Spleen (tissue), 13 donors: ENCODE measurements at places on chromosomes 11 and 22.

DNA sequence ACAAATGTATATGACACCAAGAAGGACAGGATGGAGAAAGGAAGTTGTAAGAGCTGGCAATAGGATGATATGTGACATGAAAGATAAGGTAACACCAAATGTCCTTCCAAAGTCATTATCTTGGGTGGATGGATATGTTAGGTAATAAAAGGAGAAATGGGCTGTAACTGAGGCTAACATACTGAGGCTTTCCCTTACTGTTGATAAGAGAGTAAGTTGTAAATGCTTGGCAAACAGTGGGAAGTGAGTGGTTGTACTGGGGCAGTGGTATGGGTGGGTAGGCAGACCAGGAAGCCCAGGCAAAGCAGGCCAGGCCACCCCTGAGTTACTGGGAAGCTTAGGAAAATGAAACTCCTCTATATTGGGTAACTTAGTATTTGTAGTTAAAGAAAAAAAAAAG, 73.7 kb downstream of the ARHGAP42 start:
- DNase-seq = no peak

GRCh38 chr22:36286096-36286957, 33.4 kb downstream of the APOL1 start:
- DNase-seq = peak; percentile 89

DNA sequence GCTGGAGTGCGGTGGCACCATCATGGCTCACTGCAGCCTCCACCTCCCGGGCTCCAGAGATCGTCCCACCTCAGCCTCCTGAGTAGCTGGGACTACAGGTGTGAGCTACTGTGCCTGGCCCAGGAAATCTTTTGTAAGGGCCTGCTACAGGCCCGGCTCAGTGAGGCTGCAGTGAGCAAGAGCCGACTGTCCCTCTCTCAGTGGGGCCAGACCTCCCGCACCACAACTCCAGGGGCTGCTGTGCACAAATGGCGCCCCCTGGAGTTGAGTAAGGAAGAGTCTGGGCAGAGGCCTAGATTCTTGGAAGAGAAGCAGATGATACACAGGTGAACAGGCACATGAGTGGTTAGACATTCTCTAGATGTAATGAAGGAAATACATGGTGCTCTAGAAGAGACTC, 7.0 kb downstream of the SERHL2 start:
- DNase-seq = no peak

- peak; percentile 98 for DNase-seq
Observed at GRCh38 chr22:36386900-36387708, 663 bp downstream of the MYH9 start.

DNA sequence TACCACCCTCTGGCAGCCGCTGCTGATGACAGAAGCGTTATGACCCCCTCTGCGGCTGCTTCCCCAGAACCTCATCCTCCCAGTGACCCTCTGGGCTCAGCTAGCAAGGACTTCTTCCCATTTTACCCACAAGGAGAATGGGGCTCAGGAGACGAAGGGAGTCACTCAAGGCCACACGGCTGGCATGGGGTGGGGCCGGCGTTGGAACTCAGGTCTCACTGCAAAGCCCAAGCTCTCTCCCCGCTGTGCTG, 16.8 kb upstream of the SUN2 start:
- no peak for DNase-seq

DNA sequence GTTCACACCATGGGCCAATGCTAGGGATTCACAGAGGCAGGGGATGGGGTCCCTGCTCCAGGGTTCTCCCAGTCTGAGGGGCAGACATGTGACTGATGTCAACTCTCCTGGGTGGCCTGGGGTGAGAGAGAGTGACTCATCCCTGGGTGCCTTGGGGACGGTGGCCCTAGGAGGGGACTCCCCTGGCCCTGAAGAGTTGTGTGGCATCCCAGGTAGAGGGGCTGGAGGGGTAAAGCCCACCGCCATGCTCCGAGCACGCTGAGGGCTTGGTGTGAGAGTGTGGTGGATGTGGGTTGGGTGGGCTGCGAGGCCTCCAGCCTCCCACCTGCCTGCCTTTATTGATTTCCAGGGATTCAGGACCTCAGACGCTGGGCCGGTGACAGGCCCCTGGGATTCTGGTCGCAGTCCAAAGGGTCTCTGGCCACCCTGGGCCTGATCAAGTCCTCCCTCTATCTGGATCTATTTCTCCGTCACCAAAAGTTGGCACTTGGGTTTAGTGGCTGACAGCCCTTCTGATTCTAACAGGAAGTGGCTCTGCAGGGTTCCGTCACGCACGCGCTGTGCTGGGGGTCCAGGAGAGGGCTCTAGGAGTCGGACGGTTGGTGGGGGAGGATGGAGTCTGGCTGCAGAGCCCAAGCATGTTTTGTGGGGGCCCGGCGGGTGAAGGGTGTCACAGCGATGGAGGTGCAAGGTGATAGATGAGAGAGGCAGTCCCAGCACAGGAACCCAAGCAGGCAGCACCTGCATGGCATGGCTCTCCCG, 27.3 kb upstream of the WNT7B start:
- DNase-seq = peak; percentile 85

- peak; percentile 58 for DNase-seq
Observed at GRCh38 chr11:197741-198235, 4.9 kb downstream of the SCGB1C1 start.

DNA sequence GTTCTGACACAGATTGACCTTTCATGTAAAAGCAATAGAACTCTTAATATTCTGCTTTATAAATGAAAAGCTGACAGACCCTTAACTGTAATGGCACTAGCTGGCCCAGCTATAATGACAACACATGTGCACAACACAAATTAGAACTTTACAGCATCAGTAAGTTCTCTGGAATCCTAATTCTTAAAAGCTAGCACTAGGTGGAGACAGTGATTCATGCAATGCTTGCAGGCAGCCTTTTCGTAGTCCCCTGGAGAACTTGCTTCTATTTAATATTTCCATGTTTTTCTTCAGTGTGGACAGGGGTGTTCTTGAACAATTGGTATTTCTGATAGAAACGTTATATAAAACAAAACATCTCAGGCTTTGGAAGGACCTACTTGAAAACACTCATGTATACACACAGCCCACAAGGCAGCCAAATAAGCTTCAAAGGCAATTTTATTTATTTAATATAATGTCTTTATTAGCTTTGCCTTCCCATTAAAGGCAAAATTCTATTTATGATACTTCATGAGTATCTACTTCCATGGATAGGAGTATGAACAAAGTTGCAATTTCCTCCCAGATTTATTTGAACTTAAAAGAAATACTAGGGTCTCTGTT, 374.3 kb upstream of the MPPED2 start:
- DNase-seq = no peak

- DNase-seq = no peak
Observed at GRCh38 chr22:43572710-43573109, 160.9 kb downstream of the MPPED1 start.

DNA sequence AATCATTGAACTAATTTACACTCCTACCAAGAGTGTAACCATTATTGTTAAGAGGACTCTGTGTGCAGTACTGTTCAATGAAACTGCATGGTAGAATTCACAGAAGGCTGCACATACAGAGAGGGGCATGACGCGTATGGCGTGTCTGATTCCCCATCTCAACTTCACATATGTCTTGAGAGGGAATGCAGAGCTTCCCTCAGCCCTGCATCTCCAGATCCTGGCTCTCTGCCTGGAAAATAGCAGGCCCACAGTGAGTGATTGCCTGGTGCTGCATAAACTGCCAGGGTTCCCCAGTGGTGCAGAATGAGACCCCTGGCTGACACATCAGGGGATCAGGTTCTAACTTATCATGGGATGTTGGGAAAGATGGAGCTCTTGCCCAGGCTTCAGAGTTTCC, 260.2 kb upstream of the ISX start:
- no peak for DNase-seq

- peak; percentile 70 for DNase-seq
Observed at GRCh38 chr22:49240472-49240871, 587.2 kb downstream of the BRD1 start.

DNA sequence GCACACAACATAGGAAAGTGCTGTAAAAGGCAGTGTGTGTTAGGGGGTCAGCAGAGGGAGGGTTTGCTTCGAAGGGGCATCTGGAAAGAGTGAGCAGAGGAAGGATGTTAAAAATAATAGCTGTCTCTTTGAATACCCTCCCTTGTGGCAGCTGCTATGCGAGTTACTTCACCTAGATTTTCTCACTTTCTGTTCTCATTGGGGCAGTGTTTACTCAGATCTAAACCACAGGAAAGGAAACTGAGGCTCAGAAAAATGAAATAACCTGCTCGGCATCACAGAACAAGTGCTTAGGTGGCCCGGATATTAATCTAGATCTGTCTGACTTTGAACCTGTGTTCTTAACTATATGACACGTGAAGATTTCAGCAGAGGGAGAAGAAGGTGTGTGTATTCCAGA, 125.3 kb downstream of the C11orf91 start:
- DNase-seq = no peak

DNA sequence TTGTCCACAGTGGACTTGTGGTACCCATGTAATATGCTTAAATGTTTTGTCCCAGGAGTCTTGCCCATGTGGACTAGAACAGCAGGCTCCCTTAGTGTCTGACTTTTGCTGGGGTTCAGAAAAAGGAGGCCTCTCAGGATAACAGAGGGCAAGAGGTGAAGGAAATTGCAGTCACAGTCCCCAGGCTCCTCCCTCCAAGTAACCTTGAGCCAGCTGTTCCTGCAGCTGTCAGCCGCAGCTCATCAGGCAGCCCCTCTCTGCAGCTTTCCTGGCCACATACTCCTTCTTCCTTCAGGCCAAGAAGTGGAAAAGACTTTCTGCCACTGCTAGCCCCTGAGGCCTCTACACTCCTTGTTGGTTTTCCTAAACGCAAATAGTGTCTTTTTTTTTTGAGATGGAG, 6.3 kb upstream of the MYO18B start:
- DNase-seq = no peak

- no peak for DNase-seq
Observed at GRCh38 chr11:10453261-10453660, 1.8 kb upstream of the AMPD3 start.

DNA sequence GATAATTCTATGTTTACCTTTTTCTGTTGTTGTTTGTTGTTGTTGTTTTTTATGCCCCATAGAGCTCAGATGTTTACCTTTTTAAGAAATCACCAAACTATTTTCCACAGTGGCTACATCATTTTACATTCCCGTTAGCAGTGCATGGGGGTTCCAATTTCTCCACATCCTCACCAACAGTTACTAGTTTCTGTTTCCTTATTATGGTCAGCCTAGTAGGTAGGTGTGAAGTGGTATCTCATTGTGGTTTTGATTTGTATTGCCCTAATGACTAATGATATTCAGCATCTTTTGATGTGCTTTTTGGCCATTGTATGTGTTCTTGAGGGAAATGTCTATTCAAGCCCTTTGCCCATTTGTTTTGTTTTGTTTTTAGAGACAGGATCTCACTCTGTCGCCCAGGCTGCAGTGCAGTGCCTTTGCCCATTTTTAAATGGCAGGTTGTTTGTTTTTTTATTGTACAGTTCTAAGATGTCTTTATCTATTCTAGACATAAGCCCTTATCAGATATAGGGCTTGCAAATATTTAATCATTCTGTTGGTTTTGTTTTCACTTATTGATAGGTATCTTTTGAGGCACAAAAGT, 27.5 kb downstream of the CHEK2 start:
- DNase-seq = no peak

GRCh38 chr22:35045451-35045850, 20.5 kb upstream of the ISX start:
- DNase-seq = no peak

GRCh38 chr11:94964934-94965333, 8.4 kb downstream of the CWC15 start:
- DNase-seq = no peak

DNA sequence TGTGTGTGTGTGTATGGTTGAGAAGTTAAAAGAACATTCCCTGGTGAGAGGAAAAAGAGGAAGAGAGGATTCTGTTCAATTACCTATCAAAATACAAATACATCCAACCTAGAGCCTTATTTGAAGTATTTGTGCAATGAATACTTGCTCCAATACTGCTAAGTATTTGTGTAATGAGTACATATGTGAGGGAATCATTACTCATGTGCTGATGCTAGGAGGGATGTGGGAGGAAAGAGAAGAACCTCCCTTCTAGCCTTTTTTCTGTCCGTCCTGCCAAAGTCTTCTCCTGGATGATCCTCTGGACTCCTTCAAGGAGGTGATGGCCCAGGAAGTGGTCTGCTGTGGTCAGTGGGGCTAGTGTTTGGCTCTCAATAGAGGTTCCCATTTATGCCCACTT, 36.0 kb upstream of the ACCSL start:
- DNase-seq = no peak

DNA sequence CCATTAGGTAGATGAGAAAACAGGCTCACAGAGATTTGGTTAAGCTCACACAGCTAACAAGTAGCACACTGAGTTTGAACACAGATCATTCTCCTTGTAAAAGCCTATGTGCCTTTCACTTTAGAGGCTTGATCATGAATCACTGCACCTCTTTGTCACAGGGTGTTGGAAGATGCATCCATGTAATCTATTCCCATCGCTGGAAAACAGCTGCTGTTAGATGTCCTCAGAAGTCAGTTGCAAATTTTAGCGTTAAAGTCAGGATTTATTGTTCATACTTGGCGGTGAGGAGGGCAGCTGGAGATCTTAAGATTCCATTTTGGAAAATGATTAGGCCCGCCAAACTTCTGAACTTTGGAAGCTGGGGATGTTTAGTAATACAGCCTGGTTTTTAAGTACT, 2.6 kb downstream of the CNTF start:
- DNase-seq = no peak

- no peak for DNase-seq
Observed at GRCh38 chr11:105790840-105791239, 181.0 kb downstream of the GRIA4 start.

GRCh38 chr22:38335077-38335476, 17.8 kb upstream of the CSNK1E start:
- DNase-seq = no peak

- DNase-seq = no peak
Observed at GRCh38 chr11:115528225-115528624, 24.0 kb upstream of the CADM1 start.

DNA sequence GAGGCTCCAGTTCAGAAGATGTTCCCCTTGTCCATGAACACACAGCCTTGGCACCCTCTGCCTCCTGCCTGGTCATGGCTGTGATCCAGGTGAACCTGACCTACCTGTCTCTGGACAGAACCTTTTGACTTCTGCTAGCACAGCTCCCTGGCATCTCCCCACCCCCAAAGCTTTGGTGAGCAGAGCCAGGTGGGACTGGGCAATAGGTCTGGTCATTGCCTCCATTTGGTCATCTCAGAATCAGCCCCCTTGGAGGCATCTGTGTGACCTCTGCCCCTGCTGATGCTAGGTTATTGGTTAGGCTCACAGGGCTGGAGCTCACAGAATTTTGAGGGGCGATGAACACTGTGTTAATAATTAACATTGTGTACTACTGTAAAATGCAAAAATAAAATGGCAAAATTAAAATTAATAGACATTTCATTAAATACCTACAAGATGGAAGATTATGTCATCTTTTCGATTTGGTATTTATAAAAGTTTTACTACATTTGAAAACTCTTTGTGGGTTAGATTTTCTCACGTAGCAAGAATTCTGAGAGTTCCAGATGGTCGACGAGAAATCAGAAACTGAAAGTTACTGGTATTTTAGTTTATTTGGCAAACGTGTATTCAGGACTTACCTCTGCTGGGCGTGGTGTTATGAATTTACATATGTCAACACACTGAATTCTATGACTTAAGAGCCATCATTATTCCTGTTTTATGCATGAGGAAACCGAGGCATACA, 8.3 kb upstream of the KIAA0930 start:
- DNase-seq = no peak

GRCh38 chr11:66878474-66878873, 21.6 kb downstream of the LRFN4 start:
- no peak for DNase-seq

- DNase-seq = no peak
Observed at GRCh38 chr11:20874358-20874757, 205.0 kb downstream of the NELL1 start.

GRCh38 chr22:49503321-49503720, 324.4 kb downstream of the BRD1 start:
- no peak for DNase-seq
